ENCODE measurements at places on chromosomes 2 and 18.
A peak's percentile ranks its signal among the peaks of the same experiment; 100 is the strongest.

DNA sequence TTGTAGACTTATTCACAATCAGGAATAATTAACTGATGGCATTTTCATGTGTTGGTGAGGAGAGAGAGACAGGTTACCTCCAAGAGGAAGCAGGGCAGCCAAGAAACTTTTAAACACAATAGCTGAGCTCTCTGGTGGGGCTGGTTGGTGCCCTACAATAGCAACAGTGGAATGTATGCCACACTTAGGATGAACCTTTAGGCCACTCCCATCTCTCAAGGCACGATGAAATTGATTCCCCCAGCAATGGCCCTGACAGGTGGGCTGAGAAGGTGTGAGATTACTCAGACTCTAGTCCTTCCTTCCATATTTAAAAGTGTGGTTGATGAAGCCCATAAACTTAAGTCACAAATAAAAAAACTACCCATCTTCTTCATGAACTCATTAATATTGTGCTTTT is 219.4 kb upstream of the CYRIA start:
- no peak for DNase-seq

- DNase-seq, result no peak
Observed at GRCh38 chr2:165253178-165253577, 14.0 kb downstream of the SCN2A start.

DNA sequence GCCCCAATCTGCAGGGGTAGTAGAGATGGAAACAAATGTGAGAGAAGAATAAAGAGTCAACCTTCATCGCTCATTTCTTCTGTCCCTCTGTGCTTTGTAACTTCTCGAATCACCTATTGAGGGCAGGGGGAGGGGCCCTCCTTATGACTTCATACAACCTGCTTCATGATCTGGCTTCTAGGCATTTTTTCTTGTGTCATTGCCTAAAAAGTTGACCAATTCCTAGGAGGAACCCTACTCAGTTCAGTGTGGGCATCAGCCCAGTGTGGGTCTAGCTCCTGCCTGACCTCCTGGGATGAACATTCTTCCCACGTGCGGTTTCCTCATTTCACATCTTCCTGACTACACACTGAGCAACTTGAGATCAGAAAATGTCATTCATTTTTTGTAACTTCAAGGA is 46.3 kb upstream of the CREB1 start:
- no peak for DNase-seq

DNA sequence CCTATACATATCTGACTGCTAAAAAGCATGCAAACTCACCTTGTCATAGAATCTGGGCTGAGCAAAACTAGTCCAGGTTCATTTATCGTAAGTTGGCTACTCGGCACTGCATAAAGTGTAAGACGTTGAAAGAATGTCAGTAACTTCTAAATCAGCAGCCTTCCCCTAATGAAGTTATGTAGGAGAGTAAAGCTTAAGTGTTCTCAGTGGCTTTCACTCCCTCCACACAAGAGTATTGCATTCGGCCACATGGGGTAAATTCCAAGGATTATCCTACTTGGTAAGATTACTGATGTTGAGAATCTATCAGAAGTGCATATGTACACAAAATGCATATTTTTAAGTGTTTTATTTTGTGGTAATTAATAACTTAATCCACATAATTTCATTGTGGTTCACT is 130.1 kb downstream of the LCLAT1 start:
- no peak for DNase-seq

- DNase-seq, result no peak
Observed at GRCh38 chr2:83860320-83860719, 598.8 kb downstream of the SUCLG1 start.

DNA sequence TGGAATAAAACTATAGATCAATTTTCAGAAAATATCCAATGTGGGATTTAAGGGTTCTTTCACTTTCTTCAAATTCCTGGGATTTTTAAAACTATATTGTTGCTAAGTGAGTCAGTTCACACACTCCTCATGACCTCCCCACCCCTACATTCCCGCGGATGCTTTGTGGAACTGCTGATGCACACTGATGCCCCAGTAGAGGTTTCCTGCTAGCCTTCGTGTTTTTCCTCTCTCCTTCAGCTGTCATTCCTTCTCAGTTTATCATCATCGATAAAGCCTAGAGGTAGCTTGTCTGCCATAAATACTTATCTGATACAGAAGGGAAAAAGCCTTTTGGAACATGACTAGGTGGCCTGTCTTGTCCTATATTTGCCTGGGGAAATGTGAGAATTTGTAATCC is 67.4 kb upstream of the GALNT5 start:
- no peak for DNase-seq

GRCh38 chr2:48452108-48452507 is 77.8 kb upstream of the STON1 start:
- no peak for DNase-seq

- DNase-seq, result peak; percentile 40
Observed at GRCh38 chr2:714005-714741, 37.0 kb upstream of the TMEM18 start.

- DNase-seq, result no peak
Observed at GRCh38 chr2:128493880-128494279, 175.2 kb upstream of the HS6ST1 start.

GRCh38 chr18:417495-417894 is 83.0 kb downstream of the COLEC12 start:
- DNase-seq, result no peak

GRCh38 chr2:179604598-179604997 is 256.8 kb downstream of the ZNF385B start:
- DNase-seq, result no peak

DNA sequence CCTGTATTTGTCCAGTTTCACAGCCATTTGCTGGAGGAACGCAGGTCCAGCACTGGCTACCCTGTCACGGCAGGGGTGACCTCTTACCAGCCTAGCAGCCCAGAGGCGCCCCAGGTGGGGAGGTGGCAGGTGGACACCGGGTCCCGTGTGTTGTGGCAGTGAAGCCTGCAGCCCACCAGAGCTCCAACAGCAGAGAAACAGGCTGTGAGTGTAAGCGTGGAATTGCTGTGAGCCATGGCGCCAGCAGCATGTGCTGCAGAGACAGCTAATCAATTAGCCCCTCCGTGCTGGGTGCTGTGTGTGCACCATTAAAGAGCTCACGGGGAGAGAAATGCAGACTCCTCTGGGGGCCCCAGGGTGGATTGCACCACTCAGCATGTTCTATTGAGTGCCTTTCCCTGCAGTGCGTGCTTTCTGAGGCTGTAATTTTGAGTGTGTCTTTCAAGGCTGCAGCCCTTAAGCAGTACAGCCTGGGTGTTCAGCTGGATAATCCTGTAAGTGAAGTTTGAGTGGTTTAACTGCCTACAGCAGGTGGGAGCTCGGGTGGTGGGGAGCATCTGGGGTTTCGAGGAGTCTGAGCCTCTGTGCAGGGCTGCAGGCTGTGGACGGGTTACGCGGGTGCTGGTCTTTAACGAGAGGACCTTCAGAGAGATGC is 15.9 kb downstream of the RTP5 start:
- DNase-seq, result no peak

DNA sequence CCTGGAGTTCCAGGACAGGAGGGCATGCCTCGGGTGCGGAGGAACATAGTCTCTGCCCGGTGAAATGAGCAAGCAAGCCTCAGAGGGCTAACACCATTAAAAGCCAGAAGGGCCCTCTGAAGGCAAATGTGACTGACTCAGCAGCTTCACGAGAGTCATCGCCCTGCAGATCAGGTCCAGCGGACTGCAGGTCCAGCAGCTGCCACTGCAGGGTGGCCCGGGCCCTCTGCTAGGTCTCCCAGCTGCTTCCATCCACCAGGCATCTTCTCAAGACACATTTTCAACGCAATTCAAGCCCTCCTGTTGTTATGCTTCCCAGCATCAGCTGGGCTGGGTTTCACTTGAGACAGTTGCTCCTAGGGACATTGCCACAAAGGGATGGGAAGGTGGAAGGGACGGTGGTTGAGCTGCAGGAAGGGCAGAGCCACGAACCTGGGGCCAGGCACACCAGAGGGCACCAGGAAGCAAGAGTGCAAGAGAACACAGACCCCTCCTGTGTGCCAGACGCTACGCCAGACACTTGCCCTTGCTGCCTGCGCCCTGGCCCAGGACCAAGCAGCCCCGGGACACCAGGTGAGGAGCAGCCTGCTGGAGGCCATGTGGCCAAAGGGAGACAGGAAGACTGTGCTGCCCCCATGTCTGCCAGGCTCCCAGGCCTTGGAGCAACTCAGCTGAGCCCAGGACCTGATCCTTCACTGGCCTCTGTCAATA is 173.0 kb downstream of the HDAC4 start:
- no peak for DNase-seq

DNA sequence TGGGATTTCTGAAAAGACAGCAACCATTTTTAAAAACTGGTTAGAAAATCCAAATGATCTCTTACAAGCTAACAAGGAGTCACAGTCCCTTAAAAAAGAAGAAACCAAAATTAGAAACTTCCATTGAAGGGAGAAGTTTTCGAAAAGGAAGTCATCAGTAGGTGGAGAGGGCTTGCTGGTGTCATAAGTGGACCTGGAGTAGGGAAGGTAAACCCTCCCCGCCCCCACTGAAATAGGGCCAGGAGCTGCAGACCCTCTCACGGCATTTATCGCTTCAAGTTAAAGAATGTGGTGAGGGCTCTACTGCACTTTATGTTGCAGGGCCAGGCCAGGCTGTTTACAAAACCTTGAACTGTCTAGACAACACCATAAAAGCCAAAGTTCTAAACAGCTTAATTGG is 2.9 kb downstream of the HOXD11 start:
- no peak for DNase-seq

DNA sequence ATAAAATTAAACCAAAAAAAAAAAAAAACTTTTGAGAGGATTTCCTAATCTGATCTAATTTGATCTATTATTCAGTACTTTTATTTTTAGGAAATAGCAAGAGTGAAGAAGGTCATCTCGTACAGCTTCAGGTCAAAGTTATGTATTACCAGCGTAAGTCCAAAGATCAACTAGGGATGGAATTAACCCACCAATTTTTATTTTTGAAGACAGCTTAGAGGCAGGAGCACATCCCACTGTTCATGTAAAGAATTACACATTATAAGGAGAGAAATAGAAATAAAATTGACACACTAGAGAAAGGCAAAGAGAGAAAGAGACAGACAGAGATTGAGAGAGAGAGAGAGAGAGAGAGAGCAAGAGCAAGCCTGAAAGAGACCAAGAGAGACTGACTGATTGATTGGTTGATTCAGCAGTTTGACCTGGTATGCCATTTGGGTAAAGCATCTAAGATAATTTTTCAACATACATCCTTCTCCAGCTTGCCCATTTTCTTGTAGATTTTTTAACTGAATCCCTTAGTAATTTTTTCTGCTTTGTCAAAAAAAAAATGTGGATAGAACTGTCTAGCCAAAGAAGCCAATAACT is 25.1 kb downstream of the DOCK10 start:
- no peak for DNase-seq

- no peak for DNase-seq
Observed at GRCh38 chr2:163455815-163456214, 280.0 kb downstream of the FIGN start.

DNA sequence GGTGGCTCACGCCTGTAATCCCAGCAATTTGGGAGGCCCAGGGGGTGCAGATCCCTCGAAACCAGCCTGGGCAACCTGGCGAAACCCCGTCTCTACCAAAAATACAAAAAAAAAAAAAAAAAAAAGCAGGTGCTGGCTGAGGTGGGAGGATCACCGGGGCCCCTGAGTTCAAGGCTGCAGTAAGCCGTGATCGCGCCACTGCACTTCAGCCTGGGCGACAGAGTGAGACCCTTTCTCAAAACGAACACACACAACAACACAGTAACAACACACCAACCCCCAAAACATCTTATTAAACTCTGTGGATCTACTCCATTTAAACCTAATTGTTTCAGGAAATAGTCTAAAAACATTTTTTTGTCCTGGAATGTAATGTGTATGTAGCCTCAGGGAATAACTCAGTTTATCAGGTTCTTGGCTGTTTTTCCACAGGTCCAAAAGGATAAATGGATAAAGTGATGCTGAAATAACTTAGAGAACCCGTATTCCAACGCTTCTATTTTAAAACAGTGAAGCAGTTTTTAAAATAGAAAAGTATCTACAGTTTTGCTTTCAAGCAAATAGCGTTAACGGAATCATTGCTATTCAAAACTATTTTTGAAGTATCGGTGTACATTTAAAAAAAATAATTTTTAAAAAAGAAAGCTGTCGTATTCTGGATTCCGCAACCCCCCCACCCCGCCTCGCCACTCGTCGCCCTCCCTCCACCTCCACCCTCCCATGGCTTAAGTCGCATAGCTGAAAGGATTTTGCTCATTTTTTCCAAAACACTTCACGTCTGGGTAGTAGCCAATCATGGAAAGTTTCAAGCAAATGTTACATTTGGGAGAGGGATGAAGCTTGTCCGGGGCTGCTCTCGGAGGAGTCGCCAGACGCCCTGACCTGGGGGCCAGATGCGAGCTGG is 895 bp upstream of the GLS start:
- DNase-seq, result no peak

GRCh38 chr18:36162981-36163380 is 24.3 kb upstream of the MOCOS start:
- no peak for DNase-seq

- DNase-seq, result no peak
Observed at GRCh38 chr2:24985511-24985910, 13.8 kb upstream of the DNAJC27 start.

DNA sequence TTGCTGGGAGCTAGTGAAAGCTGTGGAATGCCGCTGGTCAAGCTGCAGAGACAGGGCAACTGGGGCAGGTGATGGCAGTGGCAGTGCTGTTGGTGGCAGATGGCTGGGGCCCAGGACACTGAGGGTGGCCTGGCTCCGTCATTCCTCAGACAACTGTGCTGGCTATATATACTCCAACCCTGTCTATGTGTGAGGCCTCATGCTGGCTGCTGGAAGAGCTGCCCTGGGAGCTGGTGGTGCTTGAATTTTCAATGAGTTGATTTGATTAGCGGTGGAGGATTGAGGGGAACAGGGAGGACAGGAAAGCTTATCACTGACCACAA is 66.5 kb upstream of the TMEM200C start:
- no peak for DNase-seq

GRCh38 chr2:126644630-126645191 is 11.2 kb upstream of the GYPC start:
- peak; percentile 49 for DNase-seq

- DNase-seq, result peak; percentile 51
Observed at GRCh38 chr2:186575302-186575701, 14.6 kb upstream of the ITGAV start.

- DNase-seq, result no peak
Observed at GRCh38 chr2:116142644-116143227, 1671.8 kb upstream of the DDX18 start.

DNA sequence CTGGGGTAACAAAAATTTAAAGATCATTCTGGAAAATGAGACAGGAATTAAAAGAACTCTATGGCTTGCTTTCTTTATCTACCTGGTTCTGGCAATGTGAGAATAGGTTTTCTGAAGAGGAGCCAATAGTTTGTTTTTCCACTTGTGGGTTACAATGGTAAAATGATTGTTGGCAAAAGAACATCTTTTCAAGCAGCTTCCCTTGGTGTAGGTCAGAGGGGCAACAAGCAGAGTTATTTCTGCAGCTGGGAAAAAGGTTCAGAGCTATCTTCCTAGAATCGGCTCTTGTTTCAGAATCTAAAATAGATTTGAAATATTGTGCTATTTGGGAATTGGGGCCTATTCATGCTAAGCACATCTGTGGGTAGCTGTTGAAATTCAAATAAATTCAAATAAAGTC is 11.5 kb upstream of the TSPYL6 start:
- DNase-seq, result no peak
